Melanocyte of skin (primary cell): ENCODE measurements at places on chromosomes 12 and 14. TPM values are rescaled to one million over a fixed set of nuclear protein-coding genes. Genes with fewer than 3 reads are reported as not detected.

Gene CDK17
- 65.0 and 73.8 TPM in 2 replicates for total RNA-seq

Gene PROX2
- not detected in 2 replicates for total RNA-seq

Gene TWF1
- 128 and 163 TPM in 2 replicates for total RNA-seq

Gene CIROP
- total RNA-seq = not detected in 2 replicates

Gene IFNG-AS1
- not detected in 2 replicates for total RNA-seq

Gene CTSG
- not detected in 2 replicates for total RNA-seq

Gene CMAS
- 24.4 TPM in 2 replicates for total RNA-seq

Gene CAMKK2
- total RNA-seq = 14.5 and 14.7 TPM in 2 replicates

Gene RNFT2
- total RNA-seq = 8.3 and 11.0 TPM in 2 replicates

Gene EFS
- total RNA-seq = 0.77 and 1.3 TPM in 2 replicates

Gene LRP1-AS
- not detected in 2 replicates for total RNA-seq

Gene SERPINA9
- not detected in 2 replicates for total RNA-seq

Gene KICS2
- 10.0 and 15.9 TPM in 2 replicates for total RNA-seq

Gene PTGDR
- total RNA-seq = not detected in 2 replicates

Gene KRT6C
- not detected in 2 replicates for total RNA-seq

Gene JPH4
- 0.33 TPM in 1 of 2 replicates, not detected in the other for total RNA-seq

Gene DNAI7
- total RNA-seq = 0.36 TPM in 1 of 2 replicates, not detected in the other

Gene TROAP
- 13.8 and 26.8 TPM in 2 replicates for total RNA-seq

Gene CHST11
- 29.9 and 39.3 TPM in 2 replicates for total RNA-seq

Gene DLK1
- not detected in 2 replicates for total RNA-seq

Gene NPAS3
- 1.1 and 1.7 TPM in 2 replicates for total RNA-seq

Gene PRPH
- not detected in 2 replicates for total RNA-seq

Gene C12orf54
- not detected in 2 replicates for total RNA-seq

Gene DACT1
- total RNA-seq = 0.15 and 0.33 TPM in 2 replicates

Gene CCDC184
- total RNA-seq = 0.34 and 0.36 TPM in 2 replicates

Gene ARF3
- 65.7 and 72.3 TPM in 2 replicates for total RNA-seq

Gene LRFN5
- total RNA-seq = 0.69 and 1.1 TPM in 2 replicates

Gene SCN8A
- 4.1 and 8.7 TPM in 2 replicates for total RNA-seq

Gene GLIPR1
- 2.5 and 3.3 TPM in 2 replicates for total RNA-seq

Gene EML5
- total RNA-seq = 0.36 and 0.69 TPM in 2 replicates

Gene TAS2R8
- 0.34 and 0.36 TPM in 2 replicates for total RNA-seq

Gene GOLT1B
- 26.8 and 52.3 TPM in 2 replicates for total RNA-seq

Gene PFKM
- total RNA-seq = 104 and 126 TPM in 2 replicates

Gene CNTN1
- total RNA-seq = 2.3 and 3.5 TPM in 2 replicates

Gene ATN1
- total RNA-seq = 8.4 and 8.6 TPM in 2 replicates
